ENCODE measurements at places on chromosomes 7 and 10. TPM values are rescaled to one million over a fixed set of nuclear protein-coding genes. Genes with fewer than 3 reads are reported as not detected.

HOXA5 gene
- 0.79 TPM for total RNA-seq

EPO gene
- total RNA-seq, result not detected

DNA sequence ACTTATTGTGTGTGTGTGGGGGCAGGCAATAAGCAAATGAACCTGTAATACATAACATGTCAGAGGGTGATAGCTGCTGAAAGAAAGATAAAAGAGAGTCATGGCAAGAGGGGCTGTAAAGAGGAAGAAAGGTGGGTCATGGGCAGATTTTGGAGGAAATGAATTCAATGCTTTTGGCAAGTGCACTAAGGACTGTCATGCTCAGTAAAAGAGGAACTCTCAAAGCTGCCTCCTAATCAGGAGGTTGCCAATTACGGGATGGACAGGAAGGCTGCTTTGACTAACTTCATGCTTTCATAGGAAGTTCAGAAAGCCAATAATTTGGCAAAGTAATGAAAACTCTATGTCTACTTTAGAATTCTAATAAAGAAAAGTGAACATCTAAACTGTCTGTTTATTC is 401.2 kb downstream of the SH2D4B start:
- no peak for DNase-seq

FBXO24 gene
- not detected for total RNA-seq

- no peak for DNase-seq
Measured at GRCh38 chr10:96501985-96502384, 11.7 kb downstream of the TLL2 start.

COL13A1 gene
- total RNA-seq, result 74.8 TPM

- no peak for DNase-seq
Measured at GRCh38 chr10:2619916-2620315, 447.4 kb upstream of the PFKP start.

DNA sequence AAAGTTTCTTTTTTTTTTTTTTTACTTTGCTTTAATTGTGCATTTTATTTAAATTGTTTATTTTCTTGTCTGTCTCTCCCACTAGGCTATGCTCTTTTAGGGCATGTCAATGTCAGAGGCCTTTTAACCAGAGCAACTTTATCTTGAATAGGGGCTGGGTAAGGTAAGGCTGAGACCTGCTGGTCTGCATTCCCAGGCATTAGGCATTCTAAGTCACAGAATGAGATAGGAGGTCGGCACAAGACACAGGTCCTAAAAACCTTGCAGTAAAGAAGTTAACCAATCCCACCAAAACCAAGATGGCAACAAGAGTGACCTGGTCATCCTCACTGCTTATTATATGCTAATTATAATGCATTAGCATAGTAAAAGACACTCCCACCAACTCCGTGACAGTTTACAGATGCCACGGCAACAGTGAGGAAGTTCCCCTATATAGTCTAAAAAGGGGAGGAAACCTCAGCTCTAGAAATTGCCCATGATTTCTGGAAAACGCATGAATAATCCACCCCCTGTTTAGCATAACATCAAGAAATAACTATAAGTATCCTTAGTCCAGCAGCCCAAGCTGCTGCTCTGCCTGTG is 47.0 kb upstream of the FRMD4A start:
- DNase-seq, result no peak

Data from SJSA1 (cell line).